Inflammatory macrophage treated with lipopolysaccharide for 4 hours (primary cell): ENCODE measurements at places on chromosomes 3 and 15.

DNA sequence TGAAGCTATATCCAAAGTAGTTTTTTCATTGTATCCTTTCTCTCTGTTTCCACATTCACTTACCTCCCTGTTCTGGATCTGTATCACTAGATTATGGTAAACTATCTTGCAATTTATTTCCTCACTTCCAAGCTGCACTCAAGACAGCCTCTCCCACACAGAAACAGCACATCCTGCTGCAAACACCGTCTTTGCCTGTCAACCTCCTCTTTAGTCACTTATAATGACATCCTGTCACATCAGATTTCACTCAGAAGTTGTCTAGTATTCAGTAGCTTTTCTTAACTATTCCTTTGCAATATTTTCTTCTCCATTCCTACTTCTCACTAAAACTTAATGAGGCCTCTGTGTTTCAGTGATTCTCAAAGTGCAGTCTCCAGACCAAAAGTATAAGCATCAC lies 490.8 kb downstream of the IGSF11 start:
- no peak for DNase-seq

DNA sequence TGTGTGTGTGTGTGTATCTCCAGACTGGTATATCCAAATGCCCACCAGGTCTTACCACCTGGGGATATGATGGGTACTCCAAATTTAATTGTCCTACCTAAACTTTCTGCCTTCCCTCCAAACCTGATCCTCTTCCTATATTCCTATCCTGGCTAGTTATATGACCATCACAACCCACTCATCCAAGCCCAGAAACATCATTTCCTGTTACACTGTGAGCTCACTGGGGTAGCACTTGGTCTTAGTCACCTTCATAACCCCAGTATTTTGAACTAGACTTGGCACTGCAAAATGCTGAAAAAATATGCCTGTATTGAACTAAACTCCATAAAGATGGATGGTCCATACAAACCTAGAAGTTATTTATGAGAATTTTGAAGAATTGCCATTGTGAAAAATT lies 178.8 kb upstream of the EIF1B start:
- DNase-seq, result no peak

DNA sequence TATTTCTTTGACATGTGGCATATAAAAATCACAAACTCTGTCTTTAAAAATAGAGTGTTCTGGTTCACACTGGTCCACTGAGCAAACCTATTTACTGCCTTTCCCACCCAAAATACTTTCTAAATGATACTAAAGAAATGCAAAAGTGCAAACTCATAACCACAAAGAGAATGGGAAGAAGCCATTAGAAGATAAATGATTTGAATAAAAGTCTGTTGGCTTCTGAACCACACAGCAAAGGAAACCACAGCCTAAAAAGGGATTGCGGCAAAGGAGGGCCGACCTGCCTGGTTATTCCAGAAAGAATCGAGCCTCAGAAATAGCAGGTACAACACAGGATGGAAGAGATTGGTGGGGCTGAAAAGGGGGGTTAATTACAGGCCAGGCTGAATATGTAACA lies 599.5 kb downstream of the FHIT start:
- no peak for DNase-seq

- DNase-seq, result no peak
Measured at GRCh38 chr15:41666353-41666920, 6.2 kb downstream of the MGA start.

- no peak for DNase-seq
Measured at GRCh38 chr3:8152821-8153418, 348.7 kb upstream of the LMCD1 start.

- DNase-seq, result no peak
Measured at GRCh38 chr3:46719735-46720271, 2.1 kb upstream of the PRSS50 start.
